ENCODE measurements at places on chromosomes 16 and 17.

DNA sequence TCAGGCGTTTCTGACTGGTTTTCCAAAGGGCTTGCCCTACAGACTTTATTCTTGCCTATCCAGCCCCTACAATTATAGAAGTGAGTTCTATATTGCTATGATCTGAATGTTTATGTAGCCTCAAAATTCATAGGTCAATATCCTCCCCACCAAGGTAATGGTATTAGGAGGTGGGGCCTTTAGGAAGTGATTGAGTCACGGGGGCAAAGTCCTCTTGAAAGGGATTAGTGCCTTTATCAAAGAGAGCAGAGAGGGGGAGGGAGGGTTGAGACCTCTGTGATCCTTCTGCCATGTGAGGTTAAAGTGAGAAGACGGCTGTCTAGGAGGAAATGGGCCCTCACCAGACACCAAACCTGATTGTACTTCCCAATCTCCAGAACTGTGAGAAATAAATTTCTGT is 931 bp upstream of the CPHXL start:
- DNase-seq: no peak

GRCh38 chr16:11585460-11586377 is 1.0 kb downstream of the LITAF start:
- no peak for DNase-seq

DNA sequence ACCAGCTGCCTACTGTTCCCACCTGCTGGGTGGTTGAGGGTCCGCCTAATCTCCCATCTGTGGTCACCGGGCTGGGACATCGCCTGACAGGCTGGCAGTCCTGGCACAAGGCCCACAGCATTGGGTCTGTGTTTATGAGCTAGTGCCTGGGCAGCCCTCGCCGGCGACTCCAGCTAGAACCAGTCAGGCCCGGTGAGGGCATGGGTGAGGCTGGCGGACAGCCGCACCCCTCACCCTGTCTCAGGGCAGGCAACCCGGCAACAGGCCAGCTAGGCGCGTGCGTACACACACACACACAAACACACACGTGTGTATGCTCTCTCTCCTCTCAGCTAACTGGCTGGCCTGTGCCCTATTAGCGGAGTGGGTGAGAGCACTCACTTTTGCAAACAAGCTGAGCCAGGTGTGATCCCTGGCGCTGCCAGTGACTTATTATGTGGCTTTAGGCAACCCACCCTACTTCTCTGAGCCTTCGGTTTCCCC is 10.4 kb downstream of the HSD11B2 start:
- DNase-seq: no peak

GRCh38 chr16:27244363-27244755 is 24.2 kb downstream of the NSMCE1 start:
- no peak for DNase-seq

Data from endothelial cell (in vitro differentiated cells).